Activated naive CD8-positive, alpha-beta T cell treated with anti-CD3 and anti-CD28 coated beads, Interleukin-2, amount 10 ng/mL, durations not matched to agents 7 days and 5 days (primary cell): ENCODE measurements at places on chromosomes 5 and 9. TPM values are rescaled to one million over a fixed set of nuclear protein-coding genes. Genes with fewer than 3 reads are reported as not detected.

The SHOC1 gene
- not detected for total RNA-seq

- no peak for DNase-seq
These were observed 62.9 kb downstream of the MUSK start for GRCh38 chr9:110731437-110732028.

GRCh38 chr9:130290291-130291181 lies 25.0 kb downstream of the HMCN2 start:
- DNase-seq: no peak

- no peak for DNase-seq
These were observed 249.7 kb upstream of the TMEM161B start for GRCh38 chr5:88518131-88519016.

DNA sequence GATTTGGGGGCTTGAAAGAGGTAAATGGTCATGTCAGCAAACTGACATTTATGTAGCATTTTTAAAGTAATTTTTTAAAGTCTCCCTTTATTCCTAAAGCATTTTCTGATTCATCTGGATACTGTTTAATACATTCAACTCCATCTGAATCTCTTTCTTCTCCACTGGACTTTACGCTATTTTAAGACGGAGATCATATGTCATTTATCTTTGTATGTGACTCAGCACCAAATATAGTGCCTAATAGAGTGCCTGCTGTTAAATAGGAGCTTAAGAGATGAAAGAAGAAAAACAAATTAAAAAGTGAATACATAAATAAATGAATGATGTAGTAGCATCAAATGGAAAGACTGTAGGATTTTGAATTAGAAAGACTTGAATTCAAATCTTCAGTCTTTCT lies 548.8 kb upstream of the SMC2 start:
- no peak for DNase-seq

DNA sequence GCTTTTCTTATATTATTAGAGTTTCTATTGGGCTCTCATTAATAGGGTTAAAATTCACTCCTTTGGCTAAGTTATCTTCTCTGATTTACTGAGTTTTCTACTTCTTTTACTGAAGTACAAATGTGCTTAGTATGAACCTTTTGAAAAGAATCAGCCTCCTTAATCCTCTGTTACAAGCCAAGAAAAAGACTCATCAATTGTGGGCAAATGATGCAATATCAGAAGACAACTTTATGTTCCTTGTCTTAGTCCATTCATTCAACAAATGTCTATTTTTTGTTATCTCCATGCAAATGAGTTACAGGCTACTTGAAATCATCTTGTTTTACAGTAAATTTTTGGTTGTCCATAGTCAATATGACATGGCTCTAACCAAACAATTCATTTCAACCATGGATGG lies 40.3 kb downstream of the SNCAIP start:
- DNase-seq: no peak

DNA sequence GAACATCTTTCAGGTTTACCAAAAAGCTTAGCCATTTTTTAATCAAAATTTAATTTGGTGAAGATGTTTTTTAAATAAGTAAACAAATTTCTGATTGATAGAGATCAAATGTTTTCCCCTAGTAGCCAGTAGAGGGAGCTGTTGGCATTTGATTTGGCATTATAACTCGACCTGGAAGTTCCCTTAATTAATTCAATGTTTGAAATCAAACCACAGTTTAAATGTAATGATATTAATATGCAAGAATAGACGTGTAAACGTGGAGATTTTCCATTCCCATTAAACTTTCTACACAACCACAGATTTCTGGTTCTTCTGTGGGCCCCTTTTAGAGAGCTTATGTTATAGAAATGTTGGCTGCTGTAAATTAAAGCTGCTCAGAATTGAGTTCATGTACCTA lies 148.1 kb upstream of the MPDZ start:
- no peak for DNase-seq

DNA sequence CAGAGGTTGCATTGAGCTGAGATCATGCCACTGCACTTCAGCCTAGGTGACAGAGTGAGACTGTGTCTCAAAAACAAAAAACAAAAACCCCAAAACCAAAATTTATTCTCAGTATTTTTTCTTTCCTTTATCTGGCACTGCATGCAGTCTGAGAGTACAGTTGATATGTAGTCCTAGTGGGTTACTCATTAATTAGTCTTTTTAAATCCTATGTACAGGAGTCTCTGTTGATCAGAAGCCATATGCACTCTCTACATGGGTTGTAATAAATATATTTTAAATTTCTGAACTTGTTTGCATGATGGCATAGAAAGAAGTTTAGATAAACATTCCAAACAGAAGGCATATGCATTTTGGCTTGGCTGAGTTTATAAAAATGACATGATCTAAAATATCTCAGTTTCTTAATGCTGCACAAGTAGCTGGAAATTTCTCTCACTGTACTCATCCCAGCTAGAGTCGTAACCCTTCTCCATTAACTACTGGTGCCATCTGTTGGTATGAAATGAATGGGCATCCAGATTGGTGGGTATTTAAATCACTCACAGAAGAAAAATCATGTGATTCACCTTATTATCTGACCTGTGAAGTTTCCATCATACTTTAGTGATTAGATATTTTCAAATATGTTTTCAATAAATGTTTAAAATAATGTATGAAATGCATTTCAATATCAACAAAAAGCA lies 284.8 kb downstream of the CTNND2 start:
- DNase-seq: no peak
